MCF 10A (cell line): ENCODE measurements at places on chromosomes 3 and 15. TPM values are rescaled to one million over a fixed set of nuclear protein-coding genes. Genes with fewer than 3 reads are reported as not detected.

Gene ROBO2
- total RNA-seq: not detected in 2 replicates

Gene TGM4
- 1.1 and 2.5 TPM in 2 replicates for total RNA-seq

Gene FAM81A
- total RNA-seq: 1.1 TPM in 2 replicates

Gene CEMIP
- total RNA-seq: 0.14 and 0.44 TPM in 2 replicates

Gene GP9
- total RNA-seq: not detected in 2 replicates

Gene CD80
- not detected in 2 replicates for total RNA-seq

Gene GP5
- 0.15 TPM in 1 of 2 replicates, not detected in the other for total RNA-seq

Gene KLF15
- 5.3 and 8.3 TPM in 2 replicates for total RNA-seq

Gene UROC1
- not detected in 2 replicates for total RNA-seq

Gene ABHD6
- total RNA-seq: 3.4 and 3.9 TPM in 2 replicates

Gene OR5K2
- not detected in 2 replicates for total RNA-seq

Gene TIMP4
- not detected in 2 replicates for total RNA-seq

Gene DGKG
- total RNA-seq: not detected in 2 replicates

Gene PLCB2
- total RNA-seq: 0.15 and 0.84 TPM in 2 replicates

Gene GPR160
- total RNA-seq: 1.8 and 2.6 TPM in 2 replicates

Gene CPOX
- 10.8 and 11.2 TPM in 2 replicates for total RNA-seq

Gene MOBP
- total RNA-seq: 0.21 TPM in 1 of 2 replicates, not detected in the other

Gene CCR8
- total RNA-seq: not detected in 2 replicates

Gene C2CD4B
- not detected in 2 replicates for total RNA-seq

Gene CLEC3B
- total RNA-seq: not detected in 2 replicates

Gene RFTN1
- total RNA-seq: 2.1 and 4.5 TPM in 2 replicates

Gene CHRM5
- not detected in 2 replicates for total RNA-seq
